GM23248 (cell line): ENCODE measurements at places on chromosomes 16 and 17.

DNA sequence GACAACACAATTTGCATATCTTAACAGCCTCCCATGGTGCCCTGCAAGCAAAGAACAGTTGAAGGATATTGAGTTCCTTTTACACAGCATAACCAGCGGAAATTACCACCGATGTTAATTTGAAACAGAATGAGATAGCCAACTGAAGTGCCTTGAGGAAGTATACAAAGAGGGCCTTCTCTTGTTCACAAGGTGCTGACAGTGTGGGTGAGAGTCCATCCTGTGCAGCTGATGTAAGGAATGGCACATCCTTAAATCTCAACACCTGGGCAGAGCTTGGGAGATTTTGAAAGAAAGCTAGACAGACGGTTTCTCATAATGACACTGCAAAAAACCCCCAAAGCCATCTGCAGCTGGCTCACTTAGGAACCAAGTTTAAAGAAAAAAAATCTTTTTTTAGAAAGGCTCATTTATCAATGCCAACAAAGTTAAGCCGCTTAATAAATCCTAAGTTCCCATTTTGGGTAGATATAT lies 818.6 kb downstream of the KCNJ2 start:
- DNase-seq: no peak

GRCh38 chr16:12674524-12674923 lies 129.2 kb downstream of the CPPED1 start:
- DNase-seq: no peak

DNA sequence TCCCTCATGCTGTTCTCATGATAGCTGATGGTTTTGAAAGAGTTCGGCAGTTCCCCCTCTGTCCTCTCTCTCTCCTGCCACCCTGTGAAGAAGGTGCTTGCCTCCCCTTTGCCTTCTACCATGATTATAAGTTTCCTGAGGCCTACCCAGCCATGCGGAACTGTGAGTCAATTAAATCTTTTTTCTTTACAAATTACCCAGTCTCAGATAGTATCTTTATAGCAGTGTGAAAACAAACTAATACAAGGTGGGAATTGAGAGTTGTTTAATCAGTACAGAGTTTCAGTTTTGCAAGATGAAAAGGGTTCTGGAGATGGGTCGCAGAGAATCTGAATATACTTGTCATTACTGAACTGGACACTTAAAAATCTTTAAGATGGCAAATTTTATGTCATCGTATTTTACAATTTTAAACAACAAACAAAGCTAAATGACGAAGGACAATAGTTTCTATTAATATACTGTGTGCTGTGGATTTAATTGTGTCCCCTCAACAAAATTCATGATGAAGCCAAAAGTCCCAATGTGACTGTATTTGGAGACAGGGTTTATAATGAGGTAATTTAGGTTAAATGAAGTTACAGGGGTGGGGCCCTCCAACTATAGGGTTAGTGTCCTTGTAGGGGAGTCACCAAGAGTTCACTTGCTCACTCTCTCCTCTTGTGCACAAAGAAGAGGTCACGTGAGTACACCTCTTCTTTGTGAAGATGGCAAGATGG lies 4.4 kb downstream of the MT3 start:
- DNase-seq: no peak

- no peak for DNase-seq
Measured at GRCh38 chr16:75099738-75100602, 16.6 kb downstream of the LDHD start.

DNA sequence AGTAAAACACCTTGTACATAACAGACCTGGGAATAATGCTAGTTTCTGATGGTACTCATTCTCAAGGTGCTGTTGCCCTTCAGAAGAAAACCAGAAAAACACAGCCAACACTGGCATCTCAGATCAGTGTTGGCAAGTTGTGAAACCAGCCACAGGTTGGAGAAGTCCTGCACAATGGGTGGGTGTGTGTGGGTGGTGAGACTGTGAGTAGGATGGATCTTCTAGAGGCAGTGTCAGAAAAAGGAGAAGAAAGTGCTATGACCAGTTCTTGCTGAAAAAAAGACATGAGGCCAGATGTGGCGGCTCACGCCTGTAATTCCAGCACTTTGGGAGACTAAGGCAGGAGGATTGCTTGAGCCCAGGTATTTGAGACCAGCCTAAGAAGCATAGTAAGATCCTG lies 35.2 kb upstream of the SMIM36 start:
- DNase-seq: no peak

GRCh38 chr17:10226930-10227695 lies 28.7 kb upstream of the GAS7 start:
- peak; percentile 48 for DNase-seq

- DNase-seq: no peak
Measured at GRCh38 chr16:66455970-66456369, 28.9 kb downstream of the BEAN1 start.

- DNase-seq: peak; percentile 99
Measured at GRCh38 chr16:11639925-11640899, 28.0 kb upstream of the SNN start.

DNA sequence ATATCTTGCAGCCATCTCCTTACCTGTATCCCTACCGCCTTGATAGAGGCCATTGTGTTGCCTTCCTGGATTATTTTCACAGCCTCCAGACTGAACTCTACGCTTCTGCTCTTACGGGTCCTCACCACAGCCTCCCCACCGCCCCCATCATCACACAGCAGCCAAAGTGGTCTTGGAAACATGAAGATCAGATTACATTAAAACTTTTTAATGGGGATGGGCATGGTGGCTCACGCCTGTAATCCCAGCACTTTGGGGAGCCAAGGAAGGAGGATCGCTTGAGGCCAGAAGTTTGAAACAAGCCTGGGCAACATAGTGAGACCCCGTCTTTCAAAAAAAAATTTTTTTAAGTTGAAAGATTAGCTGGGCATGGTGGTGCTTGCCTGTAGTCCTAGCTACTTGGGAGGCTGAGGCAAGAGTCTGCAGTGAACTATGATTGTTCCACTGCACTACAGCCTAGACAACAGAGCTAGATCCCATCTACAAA lies 150.5 kb downstream of the NPIPB5 start:
- no peak for DNase-seq

DNA sequence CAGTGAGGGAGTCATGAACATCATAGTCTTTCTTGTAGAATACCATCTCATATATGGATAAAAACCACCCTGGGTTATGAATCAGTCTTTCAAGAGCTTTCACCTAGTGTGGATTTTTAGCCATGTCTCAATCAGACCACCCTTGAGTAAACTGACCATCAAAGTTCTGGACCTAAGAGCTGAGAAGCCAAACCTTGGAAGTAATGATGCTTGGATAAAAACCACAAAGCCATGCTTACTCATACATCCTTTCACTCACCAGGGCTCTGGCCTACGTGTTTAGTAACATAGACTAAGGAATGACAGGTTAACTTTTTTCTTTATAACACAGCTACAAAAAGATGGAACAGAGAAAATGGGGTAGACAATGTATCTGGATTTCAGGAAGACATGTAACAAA lies 167.2 kb downstream of the STX8 start:
- peak; percentile 48 for DNase-seq

DNA sequence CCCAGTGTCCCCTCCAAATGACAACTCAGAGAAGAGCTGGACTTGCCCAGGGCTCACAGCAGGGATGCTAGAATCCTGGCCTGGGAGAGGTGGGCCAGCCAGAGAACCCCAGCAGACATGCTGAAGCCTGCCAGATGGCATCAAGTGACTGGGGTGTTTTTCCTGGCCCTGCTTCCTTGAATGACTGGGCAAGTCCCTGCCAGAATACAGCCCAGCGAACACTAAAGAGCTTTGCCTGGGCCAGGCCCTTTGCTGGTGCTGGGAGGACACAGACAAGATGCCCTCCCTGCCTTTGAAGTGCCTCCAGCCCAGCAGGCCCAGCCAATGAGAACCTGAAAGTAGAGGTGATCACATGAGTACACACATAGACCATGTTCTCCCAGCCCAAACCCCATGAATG lies 11.5 kb downstream of the ZNF319 start:
- no peak for DNase-seq

- peak; percentile 42 for DNase-seq
Measured at GRCh38 chr17:27756467-27757371, 43.6 kb downstream of the NOS2 start.

DNA sequence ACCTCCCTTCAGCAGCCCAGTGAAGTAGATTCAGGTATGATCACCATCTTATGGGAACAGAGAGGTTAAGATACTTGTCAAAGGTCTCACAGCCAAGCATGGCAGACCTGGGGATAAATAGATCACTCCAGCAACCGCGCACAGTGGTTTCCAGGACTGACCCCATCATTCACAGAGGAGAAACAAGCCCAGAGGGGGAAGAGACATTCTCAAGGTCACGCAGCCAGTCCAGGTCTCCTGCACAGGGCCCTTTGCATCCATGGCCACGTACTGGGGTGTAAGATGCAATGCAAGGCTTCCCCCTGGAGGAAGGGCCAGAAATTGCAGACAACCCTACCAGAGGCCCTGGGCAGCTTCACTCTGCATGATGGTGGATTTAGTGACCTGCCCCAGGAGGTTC lies 19.9 kb downstream of the TLE7 start:
- peak; percentile 28 for DNase-seq

DNA sequence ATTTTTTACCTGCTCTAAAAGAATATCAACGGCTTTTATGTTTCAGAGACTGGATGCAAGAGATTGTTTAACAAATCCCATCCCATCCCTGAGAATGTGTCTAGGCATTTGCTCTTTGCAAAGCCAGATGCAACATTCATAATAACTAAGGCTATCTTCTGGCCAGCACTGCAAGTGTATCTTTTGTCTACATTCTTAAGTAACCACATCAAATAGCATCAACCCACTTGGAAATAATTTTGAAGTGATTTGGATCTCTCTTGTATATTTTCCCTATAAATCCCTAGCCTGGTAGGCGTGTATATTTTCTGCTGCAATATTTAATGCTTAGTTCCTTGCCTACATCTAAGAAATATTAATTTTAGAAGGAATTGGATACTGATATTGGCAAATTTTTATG lies 64.3 kb downstream of the PIGL start:
- DNase-seq: peak; percentile 57

- DNase-seq: no peak
Measured at GRCh38 chr16:75811020-75811634, 84.8 kb upstream of the CPHXL start.

GRCh38 chr17:50677851-50678375 lies 29.8 kb downstream of the ANKRD40 start:
- DNase-seq: no peak

DNA sequence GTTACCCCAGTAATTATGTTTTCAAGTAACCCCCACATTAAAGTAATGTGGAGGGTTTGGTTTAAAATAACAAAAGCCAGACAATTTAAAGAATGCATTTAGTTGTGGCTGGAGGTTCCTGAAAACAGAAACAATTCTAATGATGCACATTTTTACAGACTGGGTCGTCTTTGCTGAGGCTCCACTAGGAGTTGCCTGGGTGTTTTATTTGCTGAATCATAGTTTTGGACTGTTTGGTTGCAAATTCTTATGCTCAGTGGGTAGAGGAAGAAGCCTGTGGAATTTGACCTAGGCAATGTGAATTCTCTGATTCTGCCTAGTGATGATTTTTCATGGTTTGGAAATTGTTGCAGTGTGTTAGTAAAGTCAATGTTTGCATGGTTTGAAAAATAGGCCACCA lies 16.3 kb downstream of the SHISA9 start:
- DNase-seq: no peak

GRCh38 chr17:40241252-40241834 lies 22.2 kb downstream of the WIPF2 start:
- DNase-seq: peak; percentile 37

GRCh38 chr17:41615454-41615853 lies 2.9 kb upstream of the KRT16 start:
- DNase-seq: peak; percentile 29

GRCh38 chr16:3859889-3860288 lies 20.6 kb downstream of the CREBBP start:
- no peak for DNase-seq

DNA sequence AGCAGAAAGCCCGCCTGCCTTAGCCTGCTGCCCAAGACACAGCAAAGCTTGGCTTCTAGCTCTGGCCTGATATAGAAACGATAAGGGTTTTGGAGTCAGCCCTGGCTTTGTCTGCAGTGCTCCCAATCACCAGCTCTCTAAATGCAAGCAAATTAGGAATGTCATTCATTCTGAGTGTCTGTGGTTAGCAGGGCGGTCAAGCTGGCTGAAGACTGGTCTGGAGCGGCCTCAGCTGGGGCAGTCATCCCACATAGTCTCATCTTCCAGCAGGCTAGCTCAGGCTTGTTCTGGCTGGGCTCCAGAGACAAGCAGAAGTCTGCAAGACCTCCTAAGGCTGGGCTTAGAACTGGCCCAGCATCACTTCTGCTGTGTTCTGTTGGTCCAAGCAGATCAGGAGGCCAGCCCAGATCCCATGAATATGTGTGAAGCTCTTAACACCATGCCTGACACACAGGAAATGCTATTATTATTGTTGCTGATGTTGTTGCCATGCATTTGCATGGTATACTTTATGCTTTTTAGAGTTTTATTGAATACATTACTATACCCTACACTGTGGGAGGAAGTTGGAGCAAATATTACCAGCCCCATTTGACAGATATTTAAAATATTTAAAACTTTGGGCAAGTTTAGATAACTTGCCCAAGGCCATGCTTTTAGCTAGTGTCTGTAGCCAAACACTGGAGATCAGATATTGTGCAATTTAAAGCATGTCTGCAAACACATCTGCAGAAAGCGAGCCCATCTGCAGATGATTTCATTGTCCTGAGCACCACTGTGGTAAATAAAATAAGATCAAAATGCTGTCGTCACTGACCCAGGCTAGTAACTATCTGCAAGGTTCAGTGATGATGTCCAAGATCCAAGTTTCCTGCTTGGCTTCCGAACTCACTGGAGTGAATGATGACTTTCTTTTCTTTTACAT lies 24.8 kb downstream of the TMC7 start:
- DNase-seq: peak; percentile 81

DNA sequence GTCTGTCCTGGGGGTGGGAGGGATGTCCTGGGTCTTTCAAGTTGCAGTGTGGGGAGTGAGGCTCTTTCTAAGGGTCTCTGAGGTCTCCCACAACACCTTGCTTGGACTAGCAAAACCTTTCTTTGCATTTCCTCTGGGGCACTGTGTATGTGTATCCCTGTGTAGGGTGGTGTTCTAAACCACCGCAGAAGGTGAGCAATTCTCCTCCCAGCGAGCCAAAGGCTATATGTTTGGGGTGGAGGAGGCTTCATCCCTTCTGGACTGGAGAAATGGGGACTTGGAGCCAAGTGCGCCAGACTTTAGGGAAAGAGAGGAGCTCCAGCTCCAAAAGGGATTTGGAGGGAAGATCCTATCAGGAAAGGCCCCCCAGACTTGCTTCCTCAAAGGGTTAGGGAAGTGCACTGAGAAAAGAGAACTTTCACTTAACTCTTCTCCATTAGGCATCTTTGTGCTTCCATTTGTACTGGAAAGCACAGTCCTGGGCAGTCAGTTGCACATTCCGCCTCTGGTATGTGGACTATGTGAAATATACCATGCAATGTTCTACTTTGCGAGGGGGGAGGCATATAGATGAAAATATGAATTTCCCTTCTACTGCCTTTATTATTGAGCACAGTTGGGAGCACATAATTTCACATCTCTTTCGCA lies 18.9 kb upstream of the HOXB9 start:
- DNase-seq: no peak

- DNase-seq: no peak
Measured at GRCh38 chr16:66065925-66066324, 300.6 kb upstream of the CDH5 start.

GRCh38 chr17:10046786-10047785 lies 142.0 kb upstream of the RCVRN start:
- DNase-seq: no peak

- DNase-seq: no peak
Measured at GRCh38 chr17:27575096-27575911, 55.7 kb upstream of the LGALS9 start.

- DNase-seq: peak; percentile 80
Measured at GRCh38 chr17:21213638-21214014, 335 bp downstream of the TMEM11 start.
